Activated naive CD8-positive, alpha-beta T cell treated with anti-CD3 and anti-CD28 coated beads, Interleukin-2, amount 50 U/mL, for 24 hours (primary cell): ENCODE measurements at places on chromosomes 1 and 21.

DNA sequence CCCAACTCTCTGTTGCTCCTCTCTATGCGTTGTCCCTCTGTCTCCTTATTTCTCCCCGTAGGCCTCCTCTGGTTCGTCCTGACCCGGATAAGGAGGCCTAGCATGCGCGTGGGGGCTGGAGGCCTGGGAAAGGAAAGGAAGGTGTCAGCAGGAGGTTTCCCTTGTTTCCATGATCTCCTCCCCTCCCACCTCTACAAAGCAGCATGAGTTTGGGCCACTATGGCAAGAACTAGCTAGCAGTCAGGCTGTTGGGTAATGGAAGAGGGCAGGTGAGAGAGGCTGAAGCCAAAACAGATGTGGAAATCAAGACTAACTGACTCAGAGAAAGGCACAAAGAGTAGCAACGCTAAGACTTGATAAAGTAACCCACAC is 687 bp upstream of the SEMA6C start:
- peak overlapping the region; percentile 85 for H3K4me3 ChIP-seq
- peaks cover 16% of the 10 kb centered on the region for H3K4me1 ChIP-seq
- H3K27ac ChIP-seq, result peak overlapping the region; percentile 69
- H3K27me3 ChIP-seq, result peaks cover 3% of the 10 kb centered on the region
- no peak for DNase-seq

DNA sequence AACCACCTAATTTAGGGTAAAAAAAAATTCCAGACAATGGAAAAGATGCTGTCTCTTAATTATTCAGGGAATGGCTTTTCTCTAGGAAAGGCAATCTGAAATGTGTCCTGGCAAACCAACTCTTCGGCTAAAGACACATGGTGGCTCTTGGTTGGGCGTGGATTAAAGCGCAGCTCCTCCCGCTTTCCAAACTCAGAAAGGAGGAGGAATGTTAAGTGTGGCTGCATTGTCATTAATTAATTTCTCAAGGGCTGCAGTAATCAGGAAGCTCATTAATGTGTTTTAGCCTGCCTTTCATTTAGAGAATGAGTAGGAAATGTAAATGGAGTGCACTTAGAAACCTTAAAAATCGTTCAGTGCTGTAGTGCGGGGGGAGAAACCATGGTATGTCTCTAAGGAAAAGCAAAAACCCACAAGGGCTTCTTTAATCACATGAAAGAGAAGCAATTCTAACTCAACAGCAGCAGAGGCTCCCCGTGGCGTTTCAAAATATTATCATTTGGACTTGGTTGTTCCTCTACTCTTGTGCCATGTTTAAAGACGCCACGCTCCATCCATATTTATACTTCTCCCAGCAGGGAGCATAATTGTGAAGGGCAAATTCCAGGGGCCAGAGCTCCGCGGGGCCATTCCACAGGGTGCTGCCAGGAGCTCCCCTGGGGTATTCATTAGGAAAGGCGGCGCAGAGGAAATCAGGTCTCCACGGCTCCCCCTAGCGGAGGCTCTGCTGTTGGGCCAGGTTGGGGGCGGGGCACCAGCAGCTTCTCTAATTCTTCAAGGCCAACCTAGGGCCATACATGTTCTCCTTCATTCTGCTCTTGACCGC is 91.9 kb upstream of the SSX2IP start:
- H3K27me3 ChIP-seq, result no peaks in the 10 kb centered on the region
- H3K27ac ChIP-seq, result no peak overlapping the region
- H3K4me3 ChIP-seq, result peak overlapping the region; percentile 68
- H3K4me1 ChIP-seq, result peaks cover 20% of the 10 kb centered on the region
- no peaks in the 10 kb centered on the region for H3K36me3 ChIP-seq

DNA sequence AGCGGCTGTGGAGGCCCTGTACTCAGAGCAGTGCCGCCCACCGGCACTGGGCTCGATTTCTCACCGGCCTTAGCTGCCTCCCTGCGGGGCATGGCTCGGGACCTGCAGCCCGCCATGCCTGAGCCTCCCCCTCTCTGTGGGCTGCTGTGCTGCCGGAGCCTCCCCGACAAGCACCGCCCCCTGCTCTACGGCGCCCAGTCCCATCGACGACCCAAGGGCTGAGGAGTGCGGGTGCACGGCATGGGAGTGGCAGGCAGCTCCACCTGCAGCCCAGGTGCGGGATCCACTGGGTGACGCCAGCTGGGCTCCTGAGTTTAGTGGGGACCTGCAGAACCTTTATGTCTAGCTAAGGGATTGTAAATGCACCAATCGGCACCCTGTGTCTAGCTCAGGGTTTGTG is 5.2 kb upstream of the SOD1 start:
- no peak overlapping the region for H3K27ac ChIP-seq
- H3K36me3 ChIP-seq, result peaks cover 4% of the 10 kb centered on the region
- no peak overlapping the region for H3K4me3 ChIP-seq
- no peaks in the 10 kb centered on the region for H3K27me3 ChIP-seq
- no peak for DNase-seq
- peaks cover 36% of the 10 kb centered on the region for H3K4me1 ChIP-seq

DNA sequence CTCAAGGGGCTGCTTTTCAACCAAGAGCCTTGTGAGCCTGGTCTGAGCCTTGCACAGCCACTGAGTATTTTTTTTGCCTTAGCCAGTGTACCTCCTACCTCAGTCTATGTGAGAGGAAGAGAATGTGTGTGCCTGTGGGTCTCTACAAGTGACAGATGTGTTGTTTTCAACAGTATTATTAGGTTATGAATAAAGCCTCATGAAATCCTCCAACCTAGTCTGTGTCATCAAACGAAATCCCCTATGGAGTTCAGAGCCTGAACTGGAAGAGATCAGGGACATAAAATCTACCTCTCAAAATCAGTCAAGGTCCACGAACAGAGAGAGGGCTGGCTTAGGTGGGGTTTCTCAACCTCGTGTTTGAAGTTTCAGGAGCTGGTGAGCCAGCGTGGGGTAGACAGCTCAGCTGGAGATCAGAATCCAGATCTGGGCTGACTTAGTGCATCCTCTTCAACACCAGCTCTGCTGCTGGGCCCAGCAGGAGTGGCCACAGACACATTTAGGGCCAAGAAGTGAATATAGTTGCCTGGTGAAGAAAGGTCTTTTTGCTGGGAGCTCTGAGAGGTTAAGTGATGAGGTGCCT is 8.2 kb downstream of the XKR8 start:
- no peaks in the 10 kb centered on the region for H3K27me3 ChIP-seq
- H3K27ac ChIP-seq, result peak overlapping the region; percentile 71
- H3K36me3 ChIP-seq, result peaks cover 6% of the 10 kb centered on the region
- peaks cover 21% of the 10 kb centered on the region for H3K4me1 ChIP-seq

DNA sequence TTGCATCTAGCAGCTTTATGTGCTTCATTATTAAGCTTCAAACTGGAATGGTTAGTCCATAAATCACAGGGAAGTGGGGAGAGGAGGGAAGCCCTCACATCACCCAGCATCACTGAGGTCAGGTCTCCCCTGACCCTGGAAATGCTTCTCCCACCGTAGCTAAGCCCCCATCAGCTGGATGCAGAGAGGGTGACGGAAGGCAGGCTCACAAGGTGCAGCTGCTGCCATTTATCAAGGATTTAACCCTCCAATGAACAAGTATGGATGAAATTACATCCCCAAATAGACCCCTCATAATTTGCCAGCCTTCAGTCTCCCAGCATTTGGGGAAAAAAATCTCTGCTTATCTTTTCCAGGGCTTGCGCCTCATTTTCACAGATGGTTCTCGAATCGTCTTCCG is 60.8 kb downstream of the PGM1 start:
- no peak overlapping the region for H3K4me3 ChIP-seq
- no peaks in the 10 kb centered on the region for H3K27me3 ChIP-seq
- no peak for DNase-seq
- H3K4me1 ChIP-seq, result peaks cover 16% of the 10 kb centered on the region

DNA sequence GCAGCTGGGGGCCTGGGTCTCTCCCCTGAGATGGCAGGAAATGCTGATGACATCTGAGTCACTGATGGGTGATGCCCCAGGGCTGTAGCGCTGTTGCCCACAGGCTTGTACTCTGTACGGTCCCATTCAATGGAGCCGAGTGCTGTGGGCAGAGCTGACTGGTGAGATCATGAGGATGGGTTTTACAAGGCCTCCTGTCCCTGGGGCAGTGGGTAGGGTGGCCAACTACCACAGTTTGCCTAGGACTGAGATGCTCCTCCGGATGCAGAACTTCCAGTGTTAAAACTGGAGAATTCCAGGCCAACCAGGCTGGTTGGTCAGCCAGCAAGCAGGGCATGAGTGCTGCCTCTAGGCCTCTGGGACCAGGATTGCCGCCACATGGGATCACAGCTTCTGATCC is 9.2 kb downstream of the PHLDA3 start:
- H3K36me3 ChIP-seq, result no peaks in the 10 kb centered on the region
- H3K4me3 ChIP-seq, result no peak overlapping the region
- DNase-seq, result no peak
- H3K4me1 ChIP-seq, result peaks cover 2% of the 10 kb centered on the region
- peaks cover 8% of the 10 kb centered on the region for H3K27me3 ChIP-seq
- no peak overlapping the region for H3K27ac ChIP-seq

GRCh38 chr1:192939440-192939839 is 119.7 kb downstream of the UCHL5 start:
- H3K36me3 ChIP-seq, result no peaks in the 10 kb centered on the region
- H3K27ac ChIP-seq, result no peak overlapping the region
- DNase-seq, result no peak
- no peak overlapping the region for H3K4me3 ChIP-seq
- H3K27me3 ChIP-seq, result no peaks in the 10 kb centered on the region
- H3K4me1 ChIP-seq, result peaks cover 17% of the 10 kb centered on the region

GRCh38 chr1:185603158-185603557 is 131.0 kb upstream of the HMCN1 start:
- no peak overlapping the region for H3K27ac ChIP-seq
- H3K4me1 ChIP-seq, result peaks cover 3% of the 10 kb centered on the region
- no peak overlapping the region for H3K4me3 ChIP-seq
- no peaks in the 10 kb centered on the region for H3K36me3 ChIP-seq
- no peaks in the 10 kb centered on the region for H3K27me3 ChIP-seq
- DNase-seq, result no peak
